ENCODE measurements at places on chromosomes 13 and 19.

DNA sequence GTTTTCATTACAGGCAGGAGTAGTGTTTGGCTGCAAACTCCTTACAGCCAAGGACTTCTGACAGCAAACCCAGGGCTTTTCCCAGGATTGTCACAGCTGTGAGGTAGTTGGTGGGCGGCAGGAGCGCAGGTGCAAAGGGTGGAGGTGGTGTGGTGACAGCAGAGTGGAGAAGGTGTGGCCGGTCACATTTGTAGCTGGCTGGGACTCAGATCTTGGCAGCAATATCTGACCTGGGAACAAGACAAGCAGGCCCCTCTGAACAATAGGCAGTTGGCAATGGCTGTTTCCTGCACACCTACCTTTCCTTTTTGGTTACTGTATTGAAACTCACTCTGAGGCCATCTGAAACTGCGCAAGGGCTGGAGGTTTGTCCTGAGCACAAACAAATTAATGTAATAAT lies 327.3 kb downstream of the COG6 start:
- no peak for DNase-seq

- DNase-seq: no peak
These were observed 41.1 kb downstream of the ARHGAP35 start for GRCh38 chr19:46901701-46902401.

DNA sequence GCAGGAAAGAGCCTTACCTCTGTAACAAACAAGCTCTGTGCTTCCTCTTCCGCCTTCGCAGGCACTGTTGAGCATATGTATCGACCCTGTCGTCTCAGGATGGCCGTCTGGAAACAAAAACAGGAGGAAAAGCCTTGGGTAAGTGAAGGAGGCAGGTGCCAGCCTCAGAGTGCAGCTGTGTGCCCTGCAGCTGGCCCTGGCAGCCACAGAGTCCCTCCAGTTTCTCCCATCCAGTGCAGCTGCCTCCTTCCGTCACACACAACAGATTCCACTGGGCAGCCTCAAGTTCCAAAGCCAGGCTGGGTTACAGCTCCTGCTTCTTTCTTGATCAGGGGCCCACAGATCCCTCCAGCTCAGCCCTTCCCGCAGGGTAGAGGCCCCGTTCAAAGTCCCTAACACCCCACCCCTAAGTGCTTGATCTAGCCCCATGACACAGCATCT lies 47.7 kb downstream of the DOCK9 start:
- peak; percentile 30 for DNase-seq

DNA sequence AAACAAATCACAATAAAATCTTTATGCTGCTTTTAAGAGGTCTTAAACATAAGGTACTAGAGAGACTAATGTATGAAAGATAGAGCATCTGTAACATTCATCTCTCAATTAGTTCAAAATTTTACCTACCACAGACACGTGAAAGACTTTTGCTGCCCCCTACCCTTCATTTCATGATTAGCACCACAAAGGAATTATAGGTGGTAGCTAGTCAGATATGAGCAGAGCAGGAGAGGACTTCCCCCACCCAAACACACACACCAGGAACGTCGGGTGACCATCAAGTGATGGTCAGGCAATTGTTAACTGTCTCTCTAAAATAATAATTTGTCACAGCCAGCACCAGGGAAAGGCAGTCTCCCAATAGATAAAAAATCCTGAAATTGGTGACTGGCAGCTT lies 1531.7 kb upstream of the SPRY2 start:
- DNase-seq: no peak

- DNase-seq: no peak
These were observed 351.7 kb upstream of the ARGLU1 start for GRCh38 chr13:106919638-106920037.

GRCh38 chr19:10143681-10144080 lies 24.0 kb upstream of the EIF3G start:
- no peak for DNase-seq

GRCh38 chr19:46596008-46596407 lies 5.1 kb upstream of the CALM3 start:
- no peak for DNase-seq

- peak; percentile 60 for DNase-seq
These were observed at the start of gene ZNF222 for GRCh38 chr19:44025217-44025936. Gene ZNF222, plus strand, starts transcription at chr19:44025379. Its CDS starts 58 bp downstream, at chr19:44025437.

Measured in CD8-positive, alpha-beta T cell (primary cell).